ENCODE measurements at places on chromosomes 12 and 14.

DNA sequence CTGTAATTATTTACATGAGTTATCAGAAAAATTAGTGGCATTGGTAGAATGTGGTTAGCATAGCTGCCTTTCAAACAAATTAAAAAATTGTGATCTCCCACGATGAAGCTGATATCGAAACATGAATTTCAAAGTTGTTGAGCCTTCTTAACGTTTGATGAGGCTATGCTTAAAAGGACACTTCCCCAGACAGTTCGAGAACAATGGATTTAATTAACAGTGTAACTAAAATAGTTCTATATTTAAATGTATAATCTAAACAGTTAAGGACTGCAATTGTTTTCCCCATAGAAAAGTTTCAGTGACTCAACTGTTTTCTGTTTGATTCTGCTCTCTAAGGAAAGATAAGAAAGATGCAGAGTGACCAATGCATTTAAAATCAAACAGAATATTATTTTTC lies 1.6 kb downstream of the CLEC2B start:
- no peak for DNase-seq

- peak; percentile 89 for DNase-seq
Measured at GRCh38 chr12:54993181-54993835, 8.7 kb upstream of the TESPA1 start.

DNA sequence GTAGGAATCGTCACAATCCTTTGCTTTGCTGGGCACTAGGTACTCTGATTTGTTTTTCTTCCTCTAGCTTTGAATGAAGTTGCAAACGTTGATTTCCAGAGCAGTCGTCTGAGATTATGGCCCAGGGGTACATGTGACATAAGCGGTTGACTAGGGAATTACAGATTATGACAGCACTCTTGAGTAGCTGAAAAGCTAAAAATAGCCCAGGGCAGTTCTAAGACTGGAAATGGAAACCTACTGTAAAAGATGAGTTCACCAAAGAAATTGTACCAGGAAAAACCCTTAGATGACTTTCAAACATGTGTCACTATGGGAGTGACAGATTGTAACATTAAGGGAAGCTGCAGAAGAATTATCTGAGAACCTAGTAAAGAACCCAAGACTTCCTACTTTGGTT lies 108.5 kb downstream of the ANO6 start:
- DNase-seq = no peak

DNA sequence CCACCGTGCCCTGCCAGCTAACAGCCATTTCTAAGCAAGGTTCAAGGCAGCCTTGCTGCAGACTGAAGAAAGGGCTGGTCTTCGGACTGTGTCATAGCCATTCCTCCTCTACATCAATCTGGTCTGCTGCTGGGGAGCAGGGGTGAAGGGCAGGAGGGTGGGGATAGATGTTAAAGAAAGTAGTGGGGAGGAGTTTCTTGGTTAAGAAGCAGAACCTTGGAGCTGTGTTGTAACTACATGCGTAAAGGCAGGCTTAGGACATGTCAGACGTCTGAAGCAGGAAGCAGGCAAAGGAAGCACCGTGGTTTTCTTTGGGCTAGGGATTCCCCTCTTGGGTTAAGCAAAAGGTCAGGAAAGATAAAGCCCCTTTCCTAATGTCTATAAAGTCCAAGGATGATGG lies 18.1 kb upstream of the NEK9 start:
- no peak for DNase-seq

GRCh38 chr12:78473136-78473535 lies 391.4 kb upstream of the SYT1 start:
- DNase-seq = peak; percentile 10

DNA sequence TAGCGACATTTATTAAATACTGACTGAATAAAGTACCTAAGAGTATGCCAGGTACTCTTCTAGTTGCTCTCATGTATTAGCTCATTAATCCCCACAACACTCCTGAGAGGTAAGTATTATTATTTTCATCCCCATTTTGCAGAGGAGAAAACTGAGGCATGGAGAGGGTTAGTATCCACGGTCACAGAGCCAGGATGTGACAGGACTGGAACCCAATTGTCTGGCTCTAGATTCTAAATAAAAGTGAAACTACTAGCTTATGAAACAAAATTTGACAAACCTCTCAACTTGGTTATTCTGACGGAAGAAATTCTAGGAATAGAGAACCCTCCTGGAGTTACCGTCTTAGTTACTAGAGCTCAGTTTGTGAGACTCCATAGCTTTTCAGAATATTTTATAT lies 112.2 kb downstream of the CHST11 start:
- no peak for DNase-seq

DNA sequence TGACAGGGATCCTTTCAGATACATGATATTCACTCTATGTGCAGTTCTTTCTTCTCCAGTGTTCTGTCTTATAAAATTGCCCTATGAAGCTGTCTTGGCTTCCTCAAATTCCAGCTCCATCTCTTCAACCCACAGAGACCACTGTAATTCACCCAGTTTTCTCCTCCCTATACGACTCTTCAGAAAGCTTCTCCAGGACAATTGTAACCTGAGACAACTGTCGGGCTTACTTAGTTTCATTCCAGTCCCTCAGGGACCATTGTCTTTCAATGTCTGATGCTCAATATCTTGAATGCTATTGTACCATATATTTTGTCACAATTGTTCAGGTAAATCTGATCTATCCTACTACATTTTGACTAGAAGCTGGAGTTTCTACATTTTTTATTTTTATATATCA lies 345.3 kb downstream of the RPL10L start:
- no peak for DNase-seq

DNA sequence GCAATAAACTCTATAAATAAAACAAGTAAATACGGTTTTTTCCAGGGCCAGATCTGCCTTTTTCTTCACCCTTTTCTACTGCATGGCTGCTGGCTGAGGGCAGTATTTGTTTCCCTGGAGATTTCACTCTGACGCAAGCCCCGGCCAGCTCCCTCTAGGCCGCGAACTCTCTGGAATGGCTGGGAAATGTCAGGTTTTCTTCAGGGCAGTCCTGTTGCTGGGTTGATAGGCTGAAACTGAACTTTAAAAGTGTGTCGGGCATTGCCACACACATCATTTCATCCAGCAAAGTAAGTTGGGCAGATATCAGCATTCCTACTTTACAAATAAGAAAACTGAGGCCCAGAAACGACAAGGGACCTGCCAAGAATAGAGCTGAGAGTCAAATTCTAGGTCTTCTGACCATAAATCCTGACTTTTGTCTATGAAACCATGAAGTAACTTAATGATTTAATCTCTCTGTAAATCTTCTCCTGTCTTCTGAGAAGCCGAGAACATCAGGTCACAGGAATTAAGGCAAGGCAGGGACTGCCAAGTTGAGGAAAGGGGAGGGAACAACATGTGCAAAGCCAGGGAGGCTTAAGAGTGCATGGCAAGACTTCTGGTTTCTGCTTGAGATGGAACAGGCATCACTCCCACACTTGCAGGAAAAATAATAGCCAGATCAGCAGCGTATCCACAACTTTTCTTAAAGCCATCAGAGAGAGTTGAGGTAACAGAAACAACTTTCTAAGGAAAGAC lies 205.0 kb upstream of the CCDC196 start:
- peak; percentile 12 for DNase-seq

GRCh38 chr12:92439420-92439805 lies 263.4 kb upstream of the PLEKHG7 start:
- no peak for DNase-seq
